Erythroblast (primary cell): ENCODE measurements at places on chromosomes 13 and 19.
A peak's percentile ranks its signal among the peaks of the same experiment; 100 is the strongest.

DNA sequence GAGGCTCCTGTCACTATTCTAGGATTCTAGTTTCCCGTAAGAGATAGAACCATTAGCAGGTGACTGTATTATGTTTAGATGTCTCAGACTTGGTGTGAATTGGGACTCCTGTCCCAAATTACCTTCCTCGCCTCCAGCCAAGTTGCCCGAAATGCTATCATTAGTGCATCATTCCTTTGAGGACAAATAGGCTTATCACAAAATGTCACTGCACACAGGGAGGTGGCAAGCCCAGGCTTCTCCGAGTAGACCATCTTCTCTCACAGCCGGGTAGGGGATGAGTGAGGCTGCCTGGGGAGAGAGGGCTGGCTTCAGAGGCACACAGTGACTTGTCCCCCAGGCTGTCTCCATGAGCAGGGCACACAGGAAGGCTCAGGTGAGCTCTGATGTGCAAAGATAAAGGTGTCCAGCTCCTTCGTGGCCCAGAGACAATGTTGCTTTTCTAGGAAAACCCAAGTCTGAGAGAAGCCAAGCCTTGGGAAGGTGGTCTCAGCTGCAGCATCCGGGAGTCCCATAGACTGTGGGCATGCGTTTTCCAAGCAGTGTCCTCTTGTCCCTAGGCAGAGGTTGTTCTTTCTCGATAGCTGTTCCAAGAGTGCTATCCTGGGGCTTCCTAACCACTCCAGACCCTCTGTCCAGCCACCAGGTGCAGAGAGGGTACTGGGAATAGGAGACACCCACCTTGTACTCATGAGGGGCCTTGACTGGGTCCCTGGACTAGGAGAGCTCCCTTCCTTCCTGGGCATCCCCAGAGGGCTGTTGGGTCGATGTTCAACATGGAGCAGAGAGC lies 163.1 kb upstream of the TSHZ3 start:
- DNase-seq: no peak

DNA sequence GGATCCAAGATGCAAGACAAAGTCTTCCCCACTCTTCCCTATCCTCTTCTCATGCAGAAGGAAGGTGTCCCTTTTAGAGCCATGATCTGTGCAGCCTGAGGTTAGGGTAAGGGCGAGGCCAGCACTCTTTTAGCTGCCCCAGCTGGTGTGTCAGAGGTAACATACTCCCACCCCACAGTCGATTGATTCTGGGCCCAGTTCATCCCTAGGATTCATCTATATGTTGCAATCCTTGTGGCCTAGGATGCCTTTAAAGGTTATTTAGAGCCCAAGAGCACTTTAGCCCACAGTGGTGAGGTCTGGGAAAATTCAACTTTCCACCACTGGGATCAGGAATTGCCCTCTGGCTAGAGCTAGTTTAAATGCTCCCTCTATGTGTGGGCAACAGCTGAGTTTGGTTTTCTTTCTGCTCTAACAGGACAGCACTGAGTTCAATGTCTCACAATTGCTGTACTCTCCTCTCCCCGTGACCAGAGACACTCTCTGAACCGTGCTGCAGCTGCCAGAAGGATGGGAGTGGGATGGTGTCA lies 201.3 kb upstream of the SERP2 start:
- no peak for DNase-seq

- no peak for DNase-seq
Measured at GRCh38 chr19:15144046-15144646, 36.9 kb downstream of the SYDE1 start.

DNA sequence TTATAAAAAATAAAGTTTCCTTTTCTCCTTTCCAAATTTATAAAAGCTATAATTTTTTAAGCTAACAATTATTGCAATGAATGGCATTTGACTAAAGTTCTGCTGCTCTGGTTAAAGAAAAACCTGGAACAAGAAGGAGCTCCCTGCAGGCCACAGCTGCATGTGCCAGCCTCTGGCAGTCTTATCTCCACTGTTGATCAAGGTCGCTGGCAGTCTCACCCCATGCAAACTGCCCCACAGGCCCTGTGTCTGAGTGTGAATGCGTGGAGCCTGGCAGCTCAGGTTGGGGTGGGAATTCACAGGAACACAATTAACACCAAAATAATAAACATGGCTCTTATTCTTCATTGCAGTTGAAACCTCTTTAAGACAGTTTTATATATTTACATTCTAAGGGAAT lies 30.2 kb upstream of the FREM2 start:
- DNase-seq: no peak

DNA sequence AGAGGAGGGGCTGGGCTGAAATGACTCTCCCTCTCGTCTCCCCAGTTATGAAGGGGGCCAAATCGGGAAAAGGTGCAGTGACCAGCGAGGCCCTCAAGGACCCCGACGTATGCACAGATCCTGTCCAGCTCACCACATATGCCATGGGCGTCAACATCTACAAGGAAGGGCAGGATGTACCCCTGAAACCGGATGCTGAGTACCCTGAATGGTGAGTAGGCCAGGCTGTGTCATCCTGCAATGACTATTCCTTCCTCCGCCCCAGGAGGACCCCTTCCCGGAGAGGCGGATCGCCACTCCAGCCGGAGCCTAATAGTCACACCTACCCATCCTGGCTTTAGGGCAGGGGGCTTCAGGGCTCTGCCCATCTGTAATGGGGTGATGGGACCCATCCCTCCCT lies 2.6 kb downstream of the MRPL54 start:
- no peak for DNase-seq

- DNase-seq: no peak
Measured at GRCh38 chr19:40690050-40690692, at the start of gene NUMBL. Gene NUMBL (minus strand): TSS chr19:40690651. CDS start chr19:40690483, 168 bp downstream.

- DNase-seq: peak; percentile 42
Measured at GRCh38 chr19:14475251-14476073, at the start of gene PTGER1. Gene PTGER1 (minus strand): TSS chr19:14475354. CDS start chr19:14474320, 1,034 bp downstream.

GRCh38 chr13:38440666-38441065 lies 91.0 kb downstream of the UFM1 start:
- DNase-seq: no peak

GRCh38 chr19:42521346-42522030 lies 6.8 kb downstream of the CEACAM1 start:
- DNase-seq: no peak
